HL-60 (cell line): ENCODE measurements at places on chromosomes 6 and 20.

- no peak for DNase-seq
Measured at GRCh38 chr6:167839755-167840154, 13.0 kb downstream of the AFDN start.

DNA sequence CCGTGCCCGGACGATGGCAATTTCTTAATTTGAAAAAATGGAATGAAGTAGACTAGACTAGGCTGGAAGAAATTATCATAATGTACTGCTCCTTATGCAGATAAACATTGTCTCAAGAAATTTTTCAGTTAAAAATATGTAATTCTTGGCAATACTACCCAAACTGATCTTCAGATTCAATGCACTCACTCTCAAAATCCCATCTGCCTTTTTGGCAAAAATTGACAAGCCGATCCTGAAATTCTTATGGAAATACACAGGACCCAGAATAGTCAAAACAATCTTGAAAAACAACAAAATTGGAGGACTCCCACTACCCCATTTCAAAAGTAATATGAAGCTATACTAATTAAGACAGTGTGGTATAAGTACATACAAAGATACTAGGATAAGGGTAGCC is 19.0 kb downstream of the SLC23A2 start:
- DNase-seq = no peak

DNA sequence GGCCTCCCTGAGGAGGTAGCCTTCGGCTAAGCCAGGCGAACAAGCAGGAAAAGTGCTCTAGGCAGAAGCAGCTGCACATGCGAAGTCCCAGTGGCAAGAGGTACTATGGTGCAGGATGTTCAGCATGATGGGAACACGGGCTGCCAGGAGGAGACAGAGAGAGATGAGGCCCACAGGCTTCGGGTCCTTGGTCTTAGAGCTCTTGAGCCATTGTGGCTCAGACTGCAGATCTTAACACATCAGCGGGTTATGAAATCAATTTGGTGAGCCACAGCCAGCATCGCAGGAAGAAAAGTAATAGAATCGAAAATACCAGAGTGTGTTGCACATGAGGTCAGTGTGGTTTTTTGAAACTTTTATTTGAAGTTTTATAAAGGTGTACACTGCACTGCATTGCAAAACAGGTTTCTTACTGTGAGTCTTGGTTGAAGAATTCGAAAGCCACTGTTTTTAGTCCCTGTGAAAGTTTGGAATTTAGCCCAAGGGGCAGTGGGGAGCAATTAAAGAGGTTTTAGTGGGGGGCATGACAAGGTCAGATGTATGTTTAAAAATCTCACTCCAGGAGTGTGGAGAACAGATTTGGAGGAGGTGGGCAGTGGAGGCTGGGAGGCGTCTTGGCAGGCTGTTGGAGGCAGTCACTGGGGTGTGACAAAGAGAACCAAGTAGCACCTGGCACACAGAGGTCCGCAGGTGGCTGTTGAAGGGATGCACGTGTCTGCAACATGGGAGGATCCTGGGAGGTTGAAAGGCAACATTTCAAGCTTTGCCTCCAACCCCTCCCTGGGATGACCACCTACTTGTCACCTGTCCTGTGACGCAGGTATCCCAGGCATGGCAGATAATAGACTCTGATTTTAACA is 69.3 kb downstream of the EYA2 start:
- no peak for DNase-seq

- no peak for DNase-seq
Measured at GRCh38 chr6:154878871-154879491, 116.1 kb upstream of the TIAM2 start.

GRCh38 chr6:43246301-43247113 is 3.2 kb downstream of the TTBK1 start:
- peak; percentile 33 for DNase-seq

- DNase-seq = no peak
Measured at GRCh38 chr6:126015863-126016262, 29.5 kb downstream of the TRMT11 start.

- DNase-seq = no peak
Measured at GRCh38 chr6:155157101-155157500, 106.7 kb upstream of the CLDN20 start.

GRCh38 chr6:31615748-31616147 is 714 bp downstream of the AIF1 start:
- peak; percentile 79 for DNase-seq

- no peak for DNase-seq
Measured at GRCh38 chr6:168455847-168456530, 15.0 kb downstream of the SMOC2 start.

DNA sequence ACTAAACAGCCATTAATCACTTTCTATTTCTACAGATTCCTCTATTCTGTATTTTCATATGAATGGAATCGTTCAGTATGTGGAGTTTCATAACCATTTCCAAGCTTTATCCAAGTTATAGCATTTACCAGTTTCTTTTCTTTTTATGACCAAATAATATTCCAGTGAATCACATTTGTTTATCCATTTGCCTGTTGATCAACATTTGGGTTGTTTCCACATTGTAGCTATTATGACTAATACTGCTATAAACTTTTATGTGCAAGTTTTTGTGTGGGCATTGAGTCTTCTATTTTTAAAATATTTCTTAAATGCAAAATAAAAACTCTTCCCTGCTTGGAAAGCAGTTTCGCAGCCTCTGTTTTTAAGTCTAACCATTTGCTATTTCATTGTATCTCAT is 336.4 kb upstream of the OPRM1 start:
- DNase-seq = no peak
